ENCODE measurements at places on chromosomes 6 and 20.

DNA sequence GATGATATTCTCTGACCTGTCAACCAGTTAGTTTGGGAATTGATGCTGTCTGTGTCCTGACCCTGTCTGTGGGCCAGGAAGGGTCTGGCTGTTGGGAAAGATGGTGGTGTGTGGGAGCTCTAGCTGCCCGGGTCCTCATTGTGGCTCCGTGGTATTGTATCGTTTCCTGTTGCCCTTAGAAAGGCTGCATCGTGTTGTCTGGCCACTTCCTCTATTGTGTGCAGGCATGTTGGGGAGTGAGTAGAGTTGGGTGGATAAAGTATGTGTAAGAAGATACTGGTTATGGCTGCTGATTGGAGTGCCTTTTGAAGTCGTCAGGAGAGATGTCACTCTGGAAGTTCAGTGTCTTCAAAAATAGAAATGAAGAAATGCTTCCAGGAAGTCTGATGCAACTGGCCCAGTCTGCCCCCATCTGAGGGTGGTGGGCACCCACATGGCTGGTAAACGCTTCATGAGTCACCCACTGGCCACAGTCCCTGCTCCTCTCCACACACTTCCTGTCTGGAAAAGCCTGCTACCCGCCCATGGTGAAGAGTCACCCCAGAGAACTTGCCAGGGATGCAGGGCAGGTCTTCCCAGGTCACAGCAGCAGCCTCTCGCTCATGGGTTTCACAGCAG is 27.9 kb downstream of the PPARD start:
- no peak for DNase-seq

DNA sequence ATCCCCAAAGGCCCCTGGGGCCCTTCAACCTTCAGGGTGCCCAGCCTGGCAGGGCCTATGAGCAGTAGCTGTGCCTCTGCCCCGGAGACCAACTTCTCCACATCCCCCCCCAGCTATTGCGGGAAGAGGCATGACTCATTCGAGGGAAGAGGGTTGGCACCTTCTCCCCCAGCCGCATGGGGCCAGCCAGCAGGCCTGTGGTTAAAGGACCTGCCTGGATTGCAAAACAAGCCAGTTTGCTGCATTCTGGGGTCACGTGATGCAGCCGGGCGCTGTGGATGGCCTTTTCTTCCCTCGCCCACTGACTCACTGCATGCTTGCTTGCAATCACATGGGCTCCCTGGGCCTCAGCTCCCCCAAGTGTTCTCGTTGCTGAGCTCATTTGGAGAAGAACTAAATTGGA is 182.5 kb downstream of the MAFB start:
- no peak for DNase-seq

DNA sequence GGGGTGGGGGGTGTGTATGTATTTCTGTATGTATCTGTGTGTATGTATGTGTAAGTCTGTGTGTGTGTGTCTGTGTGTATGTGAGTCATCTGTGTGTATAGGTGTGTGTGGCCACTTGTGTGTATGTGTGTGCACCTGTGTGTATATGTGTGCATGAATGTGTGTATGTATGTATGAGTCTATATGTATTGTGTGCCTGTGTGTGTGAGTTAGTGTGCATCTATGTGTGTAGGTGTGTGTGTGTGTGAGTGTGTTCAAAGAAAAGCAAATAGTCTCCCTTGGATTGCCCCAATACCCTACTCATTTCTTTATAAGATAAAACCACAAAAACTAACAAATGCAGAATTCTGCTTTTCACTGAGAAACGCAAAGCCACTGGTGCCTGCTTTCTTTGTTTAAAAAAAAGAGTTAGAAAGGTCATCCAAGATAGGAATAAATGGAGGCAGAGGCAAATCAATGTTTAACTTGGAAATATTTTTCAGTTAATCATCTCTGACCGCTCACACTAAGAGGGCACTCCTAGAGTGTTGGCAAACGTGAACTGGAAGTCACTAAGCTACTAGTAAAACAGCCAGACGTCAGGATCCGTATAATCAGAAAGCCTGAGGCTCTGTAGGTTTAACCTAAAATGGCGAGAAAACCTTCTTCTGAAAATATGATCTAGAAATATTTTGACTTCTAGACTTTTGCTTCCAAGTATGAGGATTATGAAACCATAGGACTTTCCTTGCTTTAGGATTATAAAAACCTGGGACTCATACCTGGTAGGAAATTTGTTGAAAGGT is 37.4 kb upstream of the JAG1 start:
- DNase-seq, result no peak

DNA sequence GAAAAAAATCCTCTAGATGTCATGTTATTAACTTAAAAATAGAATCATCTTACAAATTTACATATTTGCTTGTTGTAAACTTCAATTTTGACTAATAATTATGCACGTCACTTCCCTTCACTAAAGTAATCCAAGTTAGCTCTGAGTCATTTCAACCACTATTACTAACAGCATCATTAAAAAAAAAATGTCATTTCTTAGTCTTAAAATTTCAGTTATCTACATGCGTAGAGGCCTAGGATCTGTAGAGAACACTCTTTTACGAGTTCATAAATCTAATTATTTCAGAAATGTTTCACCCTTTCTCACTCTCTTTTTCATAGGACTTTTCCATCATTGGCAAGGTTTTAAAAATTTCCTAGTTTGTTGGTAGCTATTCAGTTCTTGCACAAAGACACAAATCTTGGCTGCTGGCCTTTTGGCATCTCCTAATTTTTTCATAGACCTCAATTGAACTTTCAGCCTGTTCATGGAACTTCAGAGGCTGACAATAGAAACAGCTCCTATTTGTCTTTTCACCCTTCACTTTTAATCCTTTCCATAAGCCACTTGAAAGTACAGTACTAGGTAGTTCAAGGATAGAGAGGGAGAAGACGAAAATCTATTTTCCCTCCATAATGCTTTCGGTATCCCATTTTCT is 61.5 kb downstream of the OGFRL1 start:
- no peak for DNase-seq

DNA sequence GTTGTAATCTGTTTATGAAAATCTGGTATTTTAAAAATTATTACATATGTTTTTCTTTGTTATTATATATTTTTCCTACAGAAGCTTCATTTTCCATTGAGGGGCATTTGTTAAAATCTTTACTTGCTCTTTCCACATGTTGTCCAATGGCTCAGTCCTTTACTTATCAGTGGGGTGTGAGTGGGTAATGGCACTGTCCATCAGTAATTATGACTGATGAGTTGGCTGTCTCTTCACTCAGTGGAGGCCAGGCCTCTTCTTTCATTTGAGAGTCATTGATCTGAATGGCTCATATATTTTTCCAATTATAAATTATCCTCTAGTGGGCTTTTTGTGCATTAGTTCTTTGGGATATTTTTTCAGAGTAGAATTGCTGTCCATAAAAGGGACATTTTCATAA is 45.7 kb downstream of the FARS2 start:
- DNase-seq, result no peak

DNA sequence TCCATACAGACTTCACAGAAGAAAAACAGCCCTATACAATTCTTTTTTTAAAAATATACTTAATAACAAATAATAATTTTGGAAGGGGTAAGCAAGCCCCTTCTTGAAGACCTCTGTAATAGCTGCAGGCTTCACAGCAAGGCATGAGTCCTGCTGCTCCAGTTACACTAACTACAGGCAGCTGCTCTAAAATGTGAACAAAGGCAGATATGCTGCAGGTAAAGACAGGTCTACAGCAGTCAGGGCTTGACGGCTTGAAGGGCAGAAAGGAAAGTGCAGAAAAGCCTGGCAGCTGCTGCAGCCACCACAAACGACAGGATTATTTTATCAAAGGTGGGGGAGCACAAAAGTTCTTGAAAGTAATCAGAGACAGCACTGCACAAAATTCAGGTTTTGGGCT is 11.3 kb downstream of the FAXC start:
- no peak for DNase-seq

GRCh38 chr20:21820688-21821087 is 115.2 kb downstream of the PAX1 start:
- no peak for DNase-seq

DNA sequence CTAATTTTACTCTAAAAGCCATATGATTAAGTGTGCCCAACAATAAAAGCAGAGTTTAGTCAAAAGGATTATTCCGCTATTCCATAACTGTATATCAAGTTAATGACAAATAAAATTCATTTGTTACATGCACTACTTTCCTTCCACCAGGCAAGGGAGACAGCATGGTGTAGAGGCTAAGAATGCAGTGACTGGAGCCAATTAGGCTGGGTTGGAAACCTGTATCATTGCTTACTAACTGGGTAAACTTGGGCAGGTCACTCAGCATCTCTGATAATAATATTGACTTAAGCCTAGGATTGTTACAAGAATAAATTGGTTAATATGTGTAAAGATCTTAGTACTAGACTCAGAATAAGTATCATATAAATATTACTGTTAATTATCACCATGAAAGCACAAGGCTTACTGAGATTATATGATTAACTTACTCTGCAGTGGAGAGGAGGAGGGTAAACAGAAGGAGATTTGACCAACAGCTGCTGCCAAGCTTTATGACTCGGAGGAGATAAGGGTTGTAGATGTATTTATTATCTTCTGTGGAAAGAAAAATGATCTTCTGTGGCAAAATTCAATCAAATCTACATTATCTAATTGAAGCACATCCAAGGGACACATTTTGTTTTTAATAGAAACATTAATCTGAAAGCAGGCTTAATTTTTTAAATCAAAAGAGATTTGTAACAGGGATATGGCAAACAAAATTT is 1459.9 kb downstream of the GRIK2 start:
- no peak for DNase-seq

GRCh38 chr6:55882718-55883569 is 7.6 kb upstream of the BMP5 start:
- DNase-seq, result no peak

DNA sequence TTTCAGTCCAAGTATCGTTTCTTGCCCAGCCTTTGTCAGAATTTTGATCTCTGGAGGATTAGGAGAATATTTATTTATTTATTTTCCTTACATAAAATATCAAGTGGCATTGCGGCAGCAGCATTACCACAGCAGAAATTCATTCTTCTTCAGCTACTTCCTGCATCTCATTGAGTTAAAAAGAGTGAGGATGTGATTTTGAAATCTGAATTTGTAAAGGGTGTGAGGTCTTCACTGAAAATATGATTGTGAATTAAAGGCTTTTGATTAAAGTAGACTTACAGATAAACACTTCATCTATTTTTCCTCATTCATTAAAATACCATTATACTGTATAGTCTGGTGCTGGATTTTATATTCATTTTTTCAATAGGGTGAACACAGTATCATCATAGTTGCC is 328.4 kb downstream of the PRL start:
- DNase-seq, result no peak

DNA sequence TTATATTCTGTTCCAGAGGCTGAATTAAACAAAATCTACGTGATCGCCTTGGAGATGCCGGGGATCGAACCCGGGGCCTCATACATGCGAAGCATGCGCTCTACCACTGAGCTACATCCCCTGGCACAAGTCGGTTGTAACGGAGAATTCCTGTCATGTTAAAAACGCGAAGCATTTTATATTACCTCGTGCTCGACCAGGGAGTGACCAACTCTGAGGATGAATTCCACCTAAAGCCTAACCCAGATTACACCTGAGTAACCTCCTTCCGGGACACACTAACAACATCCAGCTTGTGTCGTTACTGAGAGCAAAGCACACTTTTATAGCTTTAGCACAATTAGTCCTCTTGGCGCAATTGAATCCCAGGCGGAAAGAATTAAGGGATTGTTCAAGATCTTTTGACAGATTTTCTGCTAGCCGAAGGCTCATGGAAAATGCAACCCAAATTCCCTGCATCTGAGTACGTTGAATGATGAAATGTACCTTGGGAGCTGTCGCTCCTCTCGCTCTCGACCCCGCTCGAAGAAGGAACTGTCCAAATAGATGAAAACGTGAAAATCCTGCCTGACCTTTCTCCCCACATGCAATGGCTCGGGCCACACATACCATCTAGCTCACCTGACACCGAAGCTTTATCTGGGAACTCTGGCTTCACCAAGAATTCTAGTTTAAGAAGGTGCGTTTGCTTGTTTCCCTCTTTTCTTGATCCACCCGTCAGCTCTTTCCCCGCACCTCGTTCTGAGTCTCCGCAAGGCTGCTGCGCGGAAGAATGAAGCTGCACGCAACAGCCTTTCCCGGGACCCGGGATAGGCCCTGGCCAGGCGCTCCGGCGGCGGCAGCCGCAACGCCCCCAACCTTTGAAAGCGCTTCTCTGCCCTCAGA is 148.3 kb downstream of the GPX5 start:
- DNase-seq, result peak; percentile 18

GRCh38 chr20:62136283-62137091 is 6.7 kb downstream of the PSMA7 start:
- DNase-seq, result no peak

DNA sequence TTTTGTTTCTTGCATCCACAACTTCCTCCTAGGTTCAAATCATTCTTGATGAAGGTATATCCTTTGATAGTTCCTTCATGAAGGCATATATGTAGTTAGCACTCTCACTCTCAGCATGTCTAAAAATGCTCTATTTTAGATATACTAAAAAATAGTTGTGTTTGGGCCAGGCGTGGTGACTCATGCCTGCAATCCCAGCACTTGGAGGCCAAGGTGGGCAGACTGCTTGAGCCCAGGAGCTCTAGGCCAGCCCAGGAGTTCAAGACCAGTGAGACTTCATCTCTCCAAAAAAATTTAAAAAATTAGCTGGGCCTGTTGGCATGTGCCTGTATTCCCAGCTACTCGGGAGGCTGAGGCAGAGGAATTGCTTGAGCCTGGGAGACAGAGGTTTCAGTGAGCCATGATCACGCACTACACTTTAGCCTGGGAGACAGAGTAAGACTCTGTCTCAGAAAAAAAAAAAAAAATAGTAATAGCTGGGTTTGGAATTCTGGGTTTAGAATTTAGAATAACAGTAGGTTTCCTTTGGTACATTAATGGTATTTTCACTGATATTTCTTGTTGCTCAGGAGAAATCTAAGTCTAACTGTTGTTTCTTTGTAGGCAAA is 7.0 kb downstream of the SERAC1 start:
- DNase-seq, result no peak

DNA sequence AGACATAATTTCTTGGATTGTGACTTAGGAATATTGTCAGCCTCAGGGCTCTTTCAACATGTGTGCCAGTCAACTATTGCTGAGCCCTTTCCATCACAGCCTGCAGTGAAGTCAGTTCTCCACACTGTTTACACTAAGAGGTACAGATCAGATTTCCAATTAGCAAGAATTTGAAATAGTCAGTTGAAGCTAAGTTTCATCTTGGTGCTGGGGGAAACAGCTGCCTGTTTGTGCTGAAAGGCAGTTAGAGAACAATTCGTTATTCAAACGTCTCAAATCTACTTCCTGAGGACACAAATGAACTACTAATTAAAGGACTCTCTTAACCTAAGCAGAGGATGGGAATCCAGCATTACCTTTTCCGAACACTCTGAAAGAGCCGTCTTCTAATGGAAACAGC is 25.9 kb downstream of the ADGRF1 start:
- DNase-seq, result peak; percentile 22

GRCh38 chr6:131136021-131136786 is 937 bp downstream of the AKAP7 start:
- DNase-seq, result no peak

GRCh38 chr6:74170118-74170517 is 474.1 kb downstream of the CD109 start:
- DNase-seq, result no peak

Data from NCI-H1092 (cell line).